ENCODE measurements at places on chromosomes 2 and 18.

- no peak for DNase-seq
These were observed 258.9 kb upstream of the FBXO11 start for GRCh38 chr2:48165070-48165753.

DNA sequence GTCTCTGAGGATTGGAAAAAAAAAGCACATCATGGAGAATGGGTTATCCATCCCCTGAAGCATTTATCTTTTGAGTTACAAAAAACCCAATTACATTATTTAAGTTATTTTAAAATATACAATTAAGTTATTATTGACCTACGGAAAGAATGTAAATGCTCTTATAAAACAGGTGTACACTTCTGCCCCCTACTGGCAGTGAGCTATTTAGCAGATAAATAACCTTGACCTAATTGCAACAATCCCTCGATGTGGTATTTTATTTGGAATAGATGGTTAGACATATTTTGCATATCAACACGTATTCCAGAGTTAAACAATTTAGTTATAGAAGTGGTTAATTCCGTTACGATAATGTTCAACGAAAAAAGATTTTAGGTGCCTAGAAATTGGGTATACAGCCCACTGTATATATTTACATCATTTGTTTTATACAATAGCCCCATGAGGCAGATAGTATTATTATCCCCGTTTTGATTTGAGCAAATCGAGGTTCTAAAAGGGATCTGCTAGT lies 9.1 kb upstream of the DAW1 start:
- peak; percentile 22 for DNase-seq

DNA sequence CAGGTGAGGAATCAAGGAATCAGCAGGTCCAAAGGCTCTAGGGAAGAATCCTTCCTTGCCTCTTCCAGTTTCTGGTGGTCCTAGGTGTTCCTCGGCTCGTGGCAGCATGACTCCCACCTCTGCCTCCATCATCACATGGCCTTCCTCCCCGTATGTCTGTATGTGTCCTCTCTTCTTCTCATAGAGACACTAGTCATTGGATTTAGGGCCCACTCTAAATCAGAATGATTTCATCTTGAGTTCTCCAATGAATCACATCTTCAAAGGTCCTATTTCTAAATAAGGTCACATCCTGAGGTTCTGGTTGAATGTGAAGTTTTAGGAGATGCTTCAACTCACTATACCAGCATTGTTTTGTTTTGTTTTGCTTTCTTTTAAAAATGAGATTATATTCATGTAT lies 11.1 kb upstream of the AGFG1 start:
- no peak for DNase-seq

- no peak for DNase-seq
These were observed 23.3 kb upstream of the RMC1 start for GRCh38 chr18:23479829-23480505.

DNA sequence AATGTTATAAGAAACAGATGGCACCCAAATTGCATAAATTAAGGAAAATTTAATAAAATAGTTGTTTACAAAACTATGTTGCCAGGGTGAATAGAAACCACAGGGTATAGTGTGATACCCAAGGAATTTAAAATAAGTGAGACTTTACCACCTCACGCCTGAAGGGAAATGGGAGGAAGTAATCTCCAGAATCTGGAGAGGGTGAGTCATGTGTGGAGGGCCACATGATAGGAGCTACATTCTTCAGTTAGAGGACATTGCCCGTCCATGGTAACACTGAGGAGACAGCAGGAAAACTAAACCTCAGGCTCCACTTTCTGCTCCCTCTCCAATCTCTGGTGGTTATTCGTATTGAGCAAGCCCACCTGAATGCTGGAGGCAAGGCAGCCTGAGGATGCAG lies 97.2 kb upstream of the NXPH2 start:
- DNase-seq, result no peak

DNA sequence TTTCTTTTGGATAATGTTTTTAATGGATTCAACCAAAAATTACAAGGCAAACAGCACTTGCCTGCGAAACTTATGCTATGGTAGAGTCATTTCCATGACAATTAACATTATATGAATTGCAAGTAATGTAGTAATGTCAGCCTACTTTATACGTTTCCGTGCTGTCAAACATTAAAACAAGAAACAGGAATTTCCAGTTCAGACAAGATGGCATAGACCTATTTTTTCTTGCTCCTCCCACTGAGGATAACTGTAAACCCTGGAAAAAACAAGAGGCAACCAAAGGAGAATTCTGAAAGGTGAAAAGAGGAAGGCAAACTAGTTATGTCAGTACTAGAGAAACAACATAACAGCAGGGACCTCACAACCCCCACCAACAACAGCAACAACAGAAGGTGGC lies 170.7 kb downstream of the DIS3L2 start:
- DNase-seq, result no peak

DNA sequence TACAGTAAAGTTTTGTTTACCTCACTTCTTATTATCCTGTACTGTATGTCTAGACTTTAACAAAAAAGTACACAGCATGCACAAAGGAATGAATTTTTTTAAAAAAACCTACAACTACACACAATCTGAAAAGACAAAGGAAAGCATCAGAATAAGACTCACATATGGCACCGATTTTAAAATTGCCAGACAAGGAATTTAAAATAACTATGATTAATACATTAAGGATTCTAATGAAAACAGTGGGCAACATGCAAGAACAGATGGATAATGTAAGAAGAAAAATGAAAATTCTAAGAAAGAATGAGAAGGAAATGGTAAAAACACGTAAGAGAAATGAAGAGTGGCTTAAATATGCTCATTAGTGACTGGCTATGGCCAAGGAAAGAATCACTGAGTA lies 638.2 kb downstream of the FBXO15 start:
- DNase-seq, result no peak

All from NCI-H345 (cell line).